ENCODE measurements at places on chromosomes 13 and 19.

GRCh38 chr13:36192166-36192565, 22.2 kb downstream of the SOHLH2 start:
- peak; percentile 13 for DNase-seq

DNA sequence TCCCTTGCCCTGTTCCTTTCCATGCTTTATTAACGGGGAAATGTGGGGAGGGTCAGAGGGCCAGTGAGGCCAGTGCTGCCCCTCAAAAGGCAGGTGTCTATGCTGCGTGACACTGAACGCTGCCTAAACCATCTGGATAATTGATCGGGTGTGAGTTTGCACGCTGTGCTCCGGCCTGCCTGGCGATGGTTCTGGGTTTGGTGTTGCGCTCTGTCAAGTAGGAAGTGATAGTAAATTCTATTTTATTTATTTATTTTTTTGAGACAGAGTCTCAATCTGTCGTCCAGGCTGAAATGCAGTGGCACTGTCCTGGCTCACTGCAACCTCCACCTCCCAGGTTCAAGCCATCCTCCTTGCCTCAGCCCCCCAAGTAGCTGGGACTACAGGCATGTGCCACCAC, 86.5 kb downstream of the ATP11A start:
- DNase-seq = no peak

DNA sequence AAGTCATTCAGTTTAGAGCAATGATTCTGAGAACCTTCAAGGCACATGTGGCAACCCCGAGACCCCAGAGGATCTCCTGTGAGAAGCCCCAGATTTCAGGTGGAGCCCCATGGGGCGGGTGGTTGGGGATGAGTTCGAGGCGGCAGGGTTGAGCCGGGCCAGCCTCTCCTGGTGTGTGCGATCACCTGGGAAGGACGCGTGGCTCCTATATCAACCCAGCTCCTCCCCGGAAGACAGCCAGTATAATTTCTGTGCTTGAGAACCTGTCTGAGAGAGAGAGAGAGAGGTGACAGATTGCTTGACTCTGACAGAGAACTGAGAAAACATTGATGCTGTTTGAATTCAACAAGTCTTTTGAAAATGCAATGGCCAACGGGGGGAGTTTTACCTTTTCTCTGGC, 89.0 kb downstream of the TEX29 start:
- no peak for DNase-seq

DNA sequence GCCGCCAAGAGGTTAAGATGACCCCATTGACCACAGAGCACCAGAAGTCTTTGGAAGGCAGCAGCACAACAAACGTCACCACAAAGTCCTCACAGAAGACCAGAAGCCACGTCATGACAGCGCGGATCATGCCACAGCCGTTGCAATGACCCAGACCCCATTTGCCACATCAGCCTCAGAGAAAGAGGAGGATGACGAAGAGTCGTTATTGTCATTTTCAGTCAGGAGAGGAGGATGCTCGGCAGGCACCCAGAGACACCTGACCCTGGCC, 29.6 kb upstream of the CD33 start:
- no peak for DNase-seq

DNA sequence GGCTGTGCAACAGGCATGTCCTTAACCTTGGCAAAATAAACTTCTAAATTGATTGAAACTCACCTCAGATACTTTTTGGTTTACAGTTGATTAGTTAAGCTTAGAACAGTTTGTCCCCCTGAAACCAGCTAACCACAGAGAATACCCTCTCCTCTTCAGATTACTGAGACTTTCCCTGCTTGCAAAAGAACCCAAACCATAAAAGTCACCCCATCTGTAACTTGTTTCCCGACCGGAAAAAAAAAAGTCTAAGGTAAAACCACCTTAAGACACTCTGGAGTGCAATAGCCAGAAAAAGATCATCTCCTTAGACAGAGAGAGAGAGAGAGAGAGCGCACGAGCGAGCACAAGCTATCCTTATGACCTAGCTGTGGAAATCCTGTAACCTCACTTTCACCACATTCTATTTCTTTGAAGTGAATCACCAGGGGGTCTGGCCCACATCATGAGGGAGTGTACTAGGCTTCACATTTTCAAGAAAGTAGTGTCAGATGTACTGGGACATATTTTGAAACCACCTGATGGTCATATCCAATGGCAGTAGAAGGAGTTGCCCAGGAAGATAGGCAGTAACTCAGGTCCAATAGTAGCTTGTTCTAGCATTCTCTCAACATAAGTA, 11.1 kb upstream of the GTF2F2 start:
- peak; percentile 3 for DNase-seq

DNA sequence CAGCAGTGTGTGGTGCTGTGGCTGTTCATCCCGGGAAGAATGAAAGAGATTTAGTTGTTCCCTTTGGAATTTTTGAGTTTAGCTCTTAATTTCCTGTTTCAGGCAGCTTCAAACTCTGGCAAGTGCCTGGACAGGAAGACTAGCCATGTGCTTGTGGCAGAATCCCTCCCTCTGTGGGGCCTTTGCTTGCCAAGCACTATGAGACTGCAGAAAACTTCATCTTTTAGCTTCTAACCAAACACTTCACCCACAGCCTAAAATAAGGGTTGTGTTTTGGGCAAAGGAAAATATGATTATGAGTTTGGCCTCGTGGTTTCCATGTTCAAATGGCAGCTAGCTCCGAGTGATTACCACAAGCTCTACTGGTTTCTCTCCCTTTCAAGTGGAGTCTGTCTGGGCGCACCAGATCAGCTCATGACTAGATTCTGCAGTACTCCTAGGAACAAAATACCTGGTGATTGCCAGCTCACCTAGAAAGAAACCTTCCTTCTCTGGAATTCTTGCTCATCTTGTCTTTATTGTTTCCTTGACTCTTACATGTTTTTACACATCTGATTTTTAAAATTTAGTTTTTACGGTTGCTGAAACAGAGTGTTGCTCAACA, 707.5 kb downstream of the SLITRK6 start:
- DNase-seq = no peak

DNA sequence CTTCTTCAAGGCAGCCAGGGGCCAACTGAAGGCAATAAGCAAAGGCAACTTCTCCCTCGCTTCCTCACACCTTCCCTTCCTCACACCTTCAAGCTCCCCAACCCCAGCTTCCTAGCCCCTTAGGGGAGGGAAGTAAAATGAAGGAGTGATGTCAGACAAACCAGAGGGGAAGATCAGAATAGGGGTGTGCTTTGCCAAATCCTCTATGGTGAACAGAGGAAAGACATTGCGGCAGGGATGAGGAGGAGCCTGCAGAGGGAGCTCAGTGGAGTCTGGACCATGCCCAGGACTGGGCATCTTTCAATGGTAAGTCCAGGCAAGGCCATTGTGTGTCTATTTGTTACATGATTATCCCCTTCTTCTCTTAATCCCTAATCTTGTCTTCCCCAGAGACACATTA, 164.0 kb downstream of the TSHZ3 start:
- no peak for DNase-seq

- no peak for DNase-seq
Measured at GRCh38 chr13:68019901-68020300, 789.8 kb upstream of the PCDH9 start.

DNA sequence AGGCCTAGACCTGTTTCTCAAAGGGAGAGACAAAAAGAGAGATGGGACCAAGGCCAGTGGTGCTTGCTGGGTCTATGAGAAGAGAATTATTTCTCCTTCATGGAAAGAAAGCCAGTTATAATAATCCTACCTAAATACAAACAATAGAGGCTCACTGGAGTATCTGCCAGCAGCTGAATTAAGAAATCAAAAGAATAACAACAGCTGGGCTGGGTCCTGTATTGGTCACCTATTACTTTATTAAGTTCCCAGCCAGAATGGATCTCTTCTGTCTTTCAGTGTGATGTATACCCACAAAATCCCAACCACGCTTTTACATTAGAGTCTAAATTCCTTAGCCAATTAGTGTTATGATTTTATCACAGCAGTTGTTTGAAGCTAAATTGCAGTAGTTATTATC, 297.8 kb upstream of the DACH1 start:
- no peak for DNase-seq

- DNase-seq = no peak
Measured at GRCh38 chr13:112653071-112653470, 36.8 kb upstream of the ATP11A start.

DNA sequence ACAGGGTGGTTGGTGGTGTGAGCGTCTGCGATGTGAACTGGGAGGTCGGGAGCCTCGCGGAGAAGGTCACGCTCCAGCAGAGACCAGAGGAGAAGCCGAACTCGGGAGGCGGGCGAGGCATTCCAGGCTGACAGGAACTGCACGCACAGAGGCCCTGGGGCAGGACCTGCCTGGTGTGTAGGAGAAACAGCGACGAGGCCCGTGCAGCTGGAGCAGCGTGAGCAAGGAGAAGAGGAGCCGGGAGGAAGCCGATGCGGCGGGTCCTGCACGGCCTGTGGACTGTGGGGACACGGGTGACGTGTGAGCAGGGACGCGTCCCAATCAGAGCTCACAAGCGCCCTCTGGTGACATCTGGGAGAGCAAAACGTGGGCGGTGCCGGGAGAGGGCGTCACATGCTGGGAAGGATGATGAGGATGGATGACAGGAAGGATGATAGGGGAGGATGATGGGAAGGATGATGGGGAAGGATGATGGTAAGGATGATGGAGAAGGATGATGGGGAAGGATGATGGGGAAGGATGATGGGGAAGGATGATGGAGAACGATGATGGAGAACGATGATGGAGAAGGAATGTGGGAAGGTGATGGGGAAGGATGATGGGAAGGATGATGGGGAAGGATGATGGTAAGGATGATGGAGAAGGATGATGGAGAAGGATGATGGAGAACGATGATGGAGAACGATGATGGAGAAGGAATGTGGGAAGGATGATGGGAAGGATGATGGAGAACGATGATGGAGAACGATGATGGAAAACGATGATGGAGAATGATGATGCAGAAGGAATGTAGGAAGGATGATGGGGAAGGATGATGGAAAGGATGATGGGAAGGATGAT, 16.1 kb upstream of the MADCAM1 start:
- DNase-seq = peak; percentile 79

GRCh38 chr13:46146898-46147297, 35.1 kb downstream of the LCP1 start:
- DNase-seq = no peak

GRCh38 chr13:48710160-48710559, 56.4 kb downstream of the CYSLTR2 start:
- DNase-seq = no peak

GRCh38 chr13:74920920-74921319, 561.0 kb downstream of the TBC1D4 start:
- DNase-seq = no peak

DNA sequence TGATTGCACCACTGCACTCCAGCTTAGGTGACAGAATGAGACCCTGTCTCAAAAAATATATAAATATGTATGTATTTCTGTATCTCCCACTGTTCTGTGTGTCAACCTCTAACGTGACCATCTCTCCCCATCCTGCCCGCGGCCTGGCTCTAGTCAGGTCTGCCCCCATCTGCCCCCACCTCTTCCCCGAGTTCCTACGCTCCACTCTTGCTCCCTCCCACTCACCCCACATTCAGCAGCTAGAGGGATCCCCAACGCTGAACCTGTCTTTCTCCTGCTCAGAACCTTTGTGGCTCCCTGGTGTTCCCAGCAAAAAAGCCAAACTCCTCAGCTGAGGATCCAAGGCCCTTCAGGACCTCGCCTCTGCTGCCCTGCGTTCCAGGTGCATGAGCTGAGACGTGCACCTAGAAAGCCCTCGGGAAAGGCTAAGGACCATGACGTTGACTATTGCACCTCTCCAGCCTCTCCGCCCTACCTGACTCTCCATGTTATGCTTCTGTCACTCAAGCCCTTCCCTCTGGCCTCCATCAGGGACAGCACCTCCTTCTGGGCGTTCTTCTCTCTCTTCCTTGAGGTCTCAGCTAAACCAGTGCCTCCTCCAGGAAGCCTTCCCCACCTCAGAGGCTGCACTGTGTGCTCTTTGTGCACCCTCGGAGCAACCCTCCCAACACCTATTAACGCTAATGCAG, 18.1 kb downstream of the AKT2 start:
- DNase-seq = no peak

Data from adipocyte (in vitro differentiated cells).